ENCODE measurements at places on chromosomes 12 and 14.

DNA sequence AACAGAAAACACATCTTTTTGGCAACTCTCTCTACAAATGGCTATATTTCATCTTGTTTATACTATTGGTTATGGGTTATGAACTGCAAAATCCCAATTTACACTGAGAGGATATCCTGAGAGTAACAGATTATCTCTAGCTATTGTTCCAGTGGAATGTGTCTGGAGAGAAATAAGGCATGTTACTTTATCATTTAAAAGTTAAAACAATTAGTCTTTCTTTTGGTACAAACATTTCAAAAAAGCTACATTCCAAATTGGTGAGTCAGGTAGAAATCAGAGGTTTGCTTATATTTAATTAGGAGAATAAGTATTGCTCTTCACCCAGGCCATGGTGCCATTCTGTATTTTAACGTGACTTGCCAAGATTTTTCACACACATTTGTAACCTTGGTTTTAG, 411.6 kb downstream of the CCER1 start:
- H3K4me1 ChIP-seq = no peaks in the 10 kb centered on the region
- no peak for DNase-seq
- H3K36me3 ChIP-seq = no peaks in the 10 kb centered on the region
- no peak overlapping the region for H3K27ac ChIP-seq
- H3K4me3 ChIP-seq = no peak overlapping the region

DNA sequence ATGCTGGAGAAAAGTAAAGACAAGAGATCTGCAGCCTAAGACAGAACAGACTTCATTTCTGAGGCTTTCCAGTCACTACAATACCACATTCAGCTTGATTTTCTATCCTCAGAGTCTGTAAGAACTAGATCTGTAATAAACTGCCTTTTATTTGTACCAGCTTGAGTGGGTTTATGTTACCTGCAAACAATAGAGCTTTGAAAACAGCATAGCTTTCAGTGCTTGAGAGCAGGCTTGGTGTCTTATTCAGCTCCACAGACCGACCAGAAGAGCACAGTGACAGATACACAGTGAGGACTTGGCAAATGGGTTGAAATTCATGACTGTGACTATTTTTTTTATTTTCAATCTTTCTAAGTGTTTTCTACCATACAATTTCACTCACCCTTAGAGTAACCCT, 207.8 kb upstream of the OTX2 start:
- no peak overlapping the region for H3K27ac ChIP-seq
- H3K27me3 ChIP-seq = no peaks in the 10 kb centered on the region
- DNase-seq = no peak
- H3K4me1 ChIP-seq = no peaks in the 10 kb centered on the region
- no peaks in the 10 kb centered on the region for H3K36me3 ChIP-seq

DNA sequence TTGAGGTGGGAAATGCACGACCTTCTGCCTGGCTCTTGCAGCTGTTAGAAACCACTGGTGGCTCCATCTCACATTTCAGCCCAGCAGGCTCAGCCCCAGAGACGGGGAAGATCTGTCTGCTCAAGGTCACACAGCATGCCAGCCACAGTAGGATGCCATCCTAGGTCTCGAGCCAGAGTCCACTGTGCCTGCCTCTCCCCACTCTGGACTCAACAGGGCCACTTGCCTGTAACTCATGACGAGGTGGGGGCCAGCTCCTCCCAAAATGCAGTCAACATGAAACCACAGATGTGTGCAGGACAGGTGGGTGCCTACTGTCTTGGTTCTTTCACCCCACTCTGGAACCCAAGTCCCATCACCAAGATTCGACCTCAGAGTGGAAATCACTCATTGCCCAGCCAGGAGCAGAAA, 23.2 kb downstream of the BCL11B start:
- no peaks in the 10 kb centered on the region for H3K36me3 ChIP-seq
- no peak overlapping the region for H3K4me3 ChIP-seq
- no peaks in the 10 kb centered on the region for H3K4me1 ChIP-seq
- no peak overlapping the region for H3K27ac ChIP-seq
- DNase-seq = no peak

DNA sequence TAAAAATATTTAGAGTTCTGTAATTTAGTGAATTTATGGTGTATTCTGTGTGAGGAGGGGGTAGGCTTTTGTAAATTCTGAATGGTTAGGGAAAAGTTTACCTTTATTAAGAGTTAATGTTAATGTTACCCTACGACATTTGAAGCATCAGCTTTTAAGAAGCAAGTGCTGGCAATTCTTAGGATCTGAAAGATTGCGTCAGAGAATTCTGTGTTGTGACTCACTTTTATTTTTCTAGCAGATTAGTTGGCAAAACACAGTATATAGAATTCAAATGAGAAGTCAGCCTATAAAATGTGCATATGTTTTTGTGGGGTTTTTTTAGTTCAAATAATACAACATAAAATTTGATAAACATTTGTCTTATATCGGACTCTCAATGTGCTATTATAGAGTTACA, 97.6 kb downstream of the RAD52 start:
- no peak for DNase-seq
- H3K27me3 ChIP-seq = no peaks in the 10 kb centered on the region
- H3K36me3 ChIP-seq = no peaks in the 10 kb centered on the region

GRCh38 chr12:88029093-88029665, at the start of gene C12orf50:
Gene C12orf50 (minus strand): TSS chr12:88029401. CDS start chr12:88026962, 2,439 bp downstream.
- DNase-seq = no peak
- H3K27me3 ChIP-seq = no peaks in the 10 kb centered on the region
- H3K36me3 ChIP-seq = no peaks in the 10 kb centered on the region

DNA sequence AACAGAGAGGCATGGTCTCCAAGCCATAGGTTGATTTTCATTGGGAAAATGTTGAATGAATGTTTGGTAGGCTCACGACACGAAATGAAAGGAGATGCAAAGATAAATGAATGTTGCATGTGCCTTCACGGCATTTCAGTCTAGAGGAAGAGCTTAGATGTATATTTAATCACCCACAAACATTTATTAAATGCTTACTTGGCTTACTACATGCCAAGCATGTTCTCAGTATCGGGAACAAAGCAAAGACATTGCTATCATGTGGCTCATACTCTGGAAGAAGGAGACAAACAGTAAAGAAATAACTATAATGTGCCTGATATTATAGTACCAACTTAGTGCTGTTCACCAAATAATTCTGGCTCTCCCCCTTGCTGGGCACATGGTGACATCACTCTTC, 133.5 kb downstream of the LLPH start:
- no peaks in the 10 kb centered on the region for H3K36me3 ChIP-seq
- H3K27ac ChIP-seq = no peak overlapping the region
- no peaks in the 10 kb centered on the region for H3K27me3 ChIP-seq

DNA sequence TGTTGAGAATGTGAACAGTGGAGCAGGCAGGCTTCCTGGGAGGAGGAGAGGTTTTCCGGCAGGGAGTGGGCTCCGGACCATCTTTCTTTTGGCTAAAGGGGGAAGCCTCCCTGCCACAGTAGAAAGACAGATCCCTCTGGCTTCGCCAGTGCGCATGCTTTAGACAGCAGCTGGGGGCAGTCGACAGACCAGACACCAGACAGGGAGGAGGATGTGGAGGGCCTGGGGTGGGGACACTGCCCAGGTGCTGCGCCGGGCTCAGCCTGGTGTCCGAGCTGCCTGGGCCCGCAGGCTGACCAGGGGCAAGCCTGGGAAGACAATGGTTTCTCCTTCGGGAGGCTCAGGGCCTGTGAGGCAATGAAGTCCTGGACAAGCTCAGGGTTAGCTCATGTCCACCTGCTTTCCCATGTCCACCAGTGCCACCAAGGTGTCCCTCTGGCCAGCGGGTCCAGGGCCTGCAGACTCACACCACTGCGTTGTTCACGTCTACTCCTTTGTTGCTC, 67.3 kb downstream of the PRIMA1 start:
- DNase-seq = no peak
- no peaks in the 10 kb centered on the region for H3K27me3 ChIP-seq
- H3K36me3 ChIP-seq = no peaks in the 10 kb centered on the region

DNA sequence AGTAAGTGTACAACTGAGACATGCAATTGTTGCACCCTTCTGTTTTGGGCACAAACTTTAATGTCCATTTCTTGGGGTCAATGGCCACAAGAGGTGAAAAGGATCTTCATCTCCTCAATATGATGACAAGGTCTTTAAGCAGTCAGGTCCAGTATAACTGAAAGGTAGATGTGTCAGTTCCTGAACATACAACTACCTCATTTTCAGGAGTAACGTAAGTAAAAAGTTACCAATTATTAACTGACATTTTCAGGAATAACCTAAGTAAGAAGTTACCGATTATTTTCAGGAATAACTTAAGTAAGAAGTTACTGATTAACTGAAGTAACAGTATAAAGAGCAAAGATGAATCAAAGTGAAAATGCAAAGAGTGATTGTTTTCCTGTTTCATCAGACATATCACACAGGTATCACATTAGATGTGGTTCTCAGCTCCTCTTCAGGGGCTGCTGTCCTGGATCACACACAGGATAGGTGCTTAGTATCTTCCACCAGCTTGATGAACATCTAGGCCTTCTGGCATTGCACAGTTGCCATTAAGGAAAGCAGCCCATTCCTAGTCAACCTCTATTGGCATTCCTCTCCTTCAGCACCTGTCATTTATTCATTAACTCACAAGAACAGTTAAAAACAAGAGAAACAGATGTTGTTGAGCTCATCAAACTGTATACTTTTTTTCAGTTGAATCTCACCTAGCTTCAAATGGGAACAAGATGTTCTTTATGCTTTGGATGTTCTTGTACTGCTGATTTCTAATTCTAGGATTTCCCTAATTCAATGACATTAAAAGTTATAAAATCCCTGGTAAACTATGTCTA, 200.0 kb downstream of the FOXG1 start:
- no peak for DNase-seq
- no peaks in the 10 kb centered on the region for H3K27me3 ChIP-seq
- no peak overlapping the region for H3K27ac ChIP-seq
- no peaks in the 10 kb centered on the region for H3K4me1 ChIP-seq

GRCh38 chr12:109949089-109949488, 47.1 kb downstream of the GIT2 start:
- H3K4me1 ChIP-seq = peaks cover 60% of the 10 kb centered on the region
- H3K4me3 ChIP-seq = no peak overlapping the region
- DNase-seq = no peak
- H3K27ac ChIP-seq = no peak overlapping the region
- H3K36me3 ChIP-seq = peaks cover 3% of the 10 kb centered on the region

DNA sequence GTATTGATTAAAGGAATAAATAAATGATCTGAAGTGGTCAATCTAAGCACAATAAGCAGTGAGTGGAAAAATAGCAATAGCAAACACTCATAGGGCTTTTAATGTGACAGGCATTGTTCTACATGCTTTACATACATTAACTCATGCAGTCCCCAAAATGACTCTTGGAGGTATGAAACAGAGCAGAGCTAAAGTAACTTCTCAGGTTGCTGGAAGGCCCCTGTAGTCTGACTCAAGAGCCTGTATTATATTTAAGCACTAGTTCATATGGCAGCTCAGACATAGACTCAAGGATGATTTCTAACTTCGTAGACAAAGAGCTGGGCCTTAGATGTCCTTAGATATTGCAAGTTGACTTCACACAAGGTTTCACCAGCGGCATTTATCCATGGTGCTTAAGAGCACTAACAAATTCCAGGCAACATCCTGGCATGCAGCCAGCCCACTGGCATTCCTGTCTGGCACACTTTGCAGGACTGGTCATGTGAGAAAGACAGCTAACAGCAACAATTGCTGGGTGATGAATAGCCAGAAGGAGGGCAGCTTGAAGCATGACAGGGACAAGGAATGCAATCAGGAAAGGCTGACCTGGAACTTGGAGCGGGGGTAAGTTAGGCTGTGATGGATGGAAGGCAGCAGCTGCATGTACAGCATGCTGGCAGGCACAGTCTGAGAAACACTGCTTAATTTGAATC, 22.9 kb upstream of the KTN1 start:
- peaks cover 9% of the 10 kb centered on the region for H3K4me1 ChIP-seq
- DNase-seq = no peak
- no peaks in the 10 kb centered on the region for H3K27me3 ChIP-seq

DNA sequence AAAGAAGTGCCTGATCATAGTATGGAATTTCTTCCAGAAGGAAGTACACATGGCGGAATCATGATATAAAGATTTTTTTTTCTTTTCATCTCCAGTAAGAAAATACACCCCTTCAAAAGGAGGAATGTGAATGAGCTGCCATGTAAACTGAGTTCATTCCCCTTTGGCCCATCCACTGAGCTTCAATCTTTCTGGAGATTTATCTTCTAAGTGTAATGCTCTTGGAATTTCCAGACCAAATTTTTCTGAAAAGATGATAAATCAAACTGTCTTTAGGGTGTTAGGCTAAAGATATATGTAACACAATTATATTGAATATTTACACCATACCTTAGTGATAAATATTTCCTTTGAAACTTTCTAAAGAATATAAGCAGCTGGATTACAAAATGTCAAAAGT, 5.2 kb downstream of the DCN start:
- H3K27me3 ChIP-seq = no peaks in the 10 kb centered on the region
- H3K36me3 ChIP-seq = no peaks in the 10 kb centered on the region
- peak overlapping the region; percentile 10 for H3K4me3 ChIP-seq
- H3K4me1 ChIP-seq = peaks cover 10% of the 10 kb centered on the region
- H3K27ac ChIP-seq = peak overlapping the region; percentile 81

- H3K27ac ChIP-seq = peak overlapping the region; percentile 20
- H3K36me3 ChIP-seq = no peaks in the 10 kb centered on the region
- no peak overlapping the region for H3K4me3 ChIP-seq
- DNase-seq = no peak
Observed at GRCh38 chr14:50647753-50648152, 20.4 kb downstream of the SAV1 start.

DNA sequence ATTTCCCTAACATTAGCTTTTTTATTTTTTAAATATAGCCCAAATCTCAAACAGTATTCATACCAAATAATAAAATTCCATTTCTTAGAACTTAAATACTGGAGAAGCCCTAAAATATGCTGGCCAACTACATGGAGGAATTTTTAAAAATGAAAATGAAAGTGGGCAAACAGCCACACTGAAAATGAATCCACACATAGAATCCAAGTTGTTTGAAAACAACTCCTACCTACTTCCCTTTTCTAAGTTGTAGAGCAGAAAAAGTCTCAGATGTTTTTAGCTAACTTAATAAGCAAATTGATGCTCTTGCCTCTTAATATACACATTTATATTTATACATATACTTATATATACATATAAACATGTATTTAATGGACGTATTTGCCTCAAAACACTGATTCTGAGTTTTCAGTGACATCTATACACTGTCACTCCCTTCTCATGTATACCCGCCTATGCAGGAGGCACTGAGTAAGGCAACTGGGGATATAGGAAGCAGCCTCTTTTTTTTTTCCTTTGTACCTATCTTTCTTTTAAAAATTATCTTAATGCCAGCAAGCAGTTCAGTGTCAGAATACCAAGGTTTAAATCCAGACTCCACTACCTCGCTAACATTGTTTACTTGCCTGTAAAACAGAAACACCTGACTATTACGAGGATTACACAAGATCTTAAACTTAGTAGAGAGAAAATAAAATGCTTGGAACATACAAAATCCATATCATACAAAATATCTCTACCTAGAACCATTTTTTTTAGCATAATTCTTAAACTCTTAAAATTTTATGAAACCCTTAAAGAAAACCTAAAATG, 13.3 kb downstream of the DICER1 start:
- no peak overlapping the region for H3K4me3 ChIP-seq
- no peaks in the 10 kb centered on the region for H3K36me3 ChIP-seq
- H3K27me3 ChIP-seq = no peaks in the 10 kb centered on the region
- H3K27ac ChIP-seq = peak overlapping the region; percentile 72
- DNase-seq = no peak
- H3K4me1 ChIP-seq = peaks cover 80% of the 10 kb centered on the region
